ENCODE measurements at places on chromosomes 3 and 15.

GRCh38 chr3:31227131-31227562 is 305.6 kb upstream of the STT3B start:
- no peak for DNase-seq

DNA sequence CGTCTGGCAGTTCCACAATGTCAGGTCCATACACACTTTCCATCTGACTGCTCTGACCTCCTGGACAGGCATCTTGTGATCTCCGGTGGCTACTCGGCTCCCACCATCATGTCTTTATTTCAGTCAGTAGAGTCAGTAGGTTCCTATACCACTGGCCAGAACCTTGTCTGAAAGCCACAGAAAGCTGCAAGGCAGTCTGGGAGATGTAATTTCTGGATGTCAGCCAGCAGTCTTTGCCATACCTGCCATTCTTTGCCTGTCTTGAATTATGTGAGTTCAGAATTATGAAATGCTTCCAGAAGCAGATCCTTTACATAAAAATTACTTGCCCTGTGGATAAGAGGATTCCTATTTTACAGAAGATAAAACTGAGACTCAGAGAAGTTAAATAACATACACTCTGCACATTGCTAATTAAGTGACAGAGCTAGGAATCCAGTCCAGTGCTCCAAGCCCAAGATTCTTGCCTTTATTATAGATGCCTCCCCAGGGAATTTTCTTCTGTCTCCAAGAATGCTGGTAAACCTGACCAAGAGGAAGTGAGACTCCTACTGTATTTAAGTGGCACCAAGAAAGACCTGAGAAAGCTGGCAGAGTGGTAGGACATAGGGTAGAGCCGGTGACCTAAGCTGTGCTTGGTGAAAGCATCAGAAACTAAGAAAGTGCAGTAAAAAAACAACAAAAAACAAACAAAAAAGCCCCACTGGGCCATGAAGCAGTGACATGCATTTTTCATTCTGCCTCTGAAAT is 75.6 kb downstream of the IQCH start:
- no peak for DNase-seq

DNA sequence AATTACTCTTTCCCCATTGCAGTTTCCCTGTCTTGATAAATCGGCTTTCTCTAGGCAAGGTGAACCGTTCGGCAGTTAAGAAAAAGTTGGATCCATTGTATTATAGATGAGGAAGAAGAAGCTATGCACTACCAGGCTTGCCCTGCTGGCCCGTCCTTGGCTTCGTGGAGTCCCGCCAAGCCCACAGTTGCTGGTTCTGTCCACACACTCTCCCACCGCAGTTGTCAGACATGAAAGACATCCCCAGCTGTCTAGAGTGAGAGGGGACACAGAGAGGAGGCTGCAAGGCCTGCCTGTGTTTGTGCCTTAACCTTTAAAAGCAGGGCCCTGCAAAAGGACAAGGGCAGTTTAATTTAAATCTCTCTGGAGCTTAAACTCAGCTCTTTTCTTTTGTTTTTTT is 47.2 kb upstream of the PLCL2 start:
- DNase-seq = no peak

- peak; percentile 15 for DNase-seq
Observed at GRCh38 chr3:43689766-43690399, 855 bp upstream of the ABHD5 start.

- DNase-seq = no peak
Observed at GRCh38 chr3:12968541-12968940, 104.7 kb downstream of the IQSEC1 start.

- DNase-seq = no peak
Observed at GRCh38 chr3:124213641-124214040, 221.7 kb upstream of the ROPN1 start.

GRCh38 chr3:112115161-112115739 is 17.8 kb downstream of the GCSAM start:
- DNase-seq = no peak

GRCh38 chr3:46857485-46858341 is 5.5 kb downstream of the MYL3 start:
- no peak for DNase-seq

DNA sequence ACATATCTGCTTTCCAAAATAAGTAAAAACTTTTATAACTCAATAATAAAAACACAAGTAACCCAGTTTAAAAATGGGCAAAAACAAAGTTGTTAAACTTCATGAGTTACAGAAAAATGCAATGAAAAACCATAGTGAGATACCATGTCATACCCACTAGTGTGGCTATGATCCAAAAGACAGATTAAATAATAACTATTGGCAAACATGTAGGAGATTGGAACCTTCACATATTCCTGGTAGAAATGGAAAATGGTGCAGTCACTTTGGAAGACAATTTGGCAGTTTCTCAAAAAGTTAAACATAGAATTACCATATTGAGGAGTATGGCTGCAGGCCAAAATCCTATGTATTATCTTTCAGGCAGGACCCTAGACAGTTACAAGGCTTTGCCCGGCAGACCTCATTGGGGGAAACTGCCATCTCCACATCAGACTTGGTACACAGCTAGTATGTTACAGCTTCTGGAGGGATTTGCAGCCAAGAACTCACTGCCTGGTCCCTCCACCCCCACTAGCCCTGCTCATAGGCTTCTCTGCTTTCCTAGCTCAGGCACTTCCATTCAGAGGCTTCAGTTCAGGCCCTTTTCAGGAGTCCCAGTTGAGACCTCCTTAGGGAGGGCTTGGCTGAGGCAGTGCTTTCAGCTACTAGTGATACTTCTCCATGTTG is 147.8 kb downstream of the NEK10 start:
- DNase-seq = no peak

- DNase-seq = no peak
Observed at GRCh38 chr3:24756101-24756888, 261.6 kb upstream of the THRB start.

GRCh38 chr15:94970096-94970495 is 738.7 kb downstream of the MCTP2 start:
- DNase-seq = no peak

DNA sequence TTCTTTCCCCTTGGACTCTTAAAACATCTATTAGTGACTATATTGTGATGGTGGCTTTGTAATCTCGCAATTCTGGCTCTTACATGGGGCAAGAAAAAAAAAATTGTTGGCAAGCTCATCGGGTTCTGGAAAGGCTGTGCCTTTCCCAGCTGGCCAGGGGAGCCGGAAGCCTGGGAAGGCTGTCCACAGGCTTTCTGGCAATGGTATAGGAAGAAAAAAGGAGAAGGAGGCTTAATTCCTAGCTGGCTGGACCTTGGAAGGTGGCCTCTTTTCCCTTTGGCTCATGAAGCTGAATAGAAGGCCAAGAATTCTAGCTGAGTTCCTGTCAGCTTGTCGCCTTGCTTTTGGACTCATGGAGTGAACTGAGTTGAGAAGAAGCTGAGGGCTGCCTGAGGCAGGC is 243.5 kb upstream of the SEMA6D start:
- DNase-seq = peak; percentile 10

- no peak for DNase-seq
Observed at GRCh38 chr3:194852831-194853508, 167.3 kb downstream of the FAM43A start.

- no peak for DNase-seq
Observed at GRCh38 chr15:71098920-71099319, 16.4 kb upstream of the THSD4 start.

GRCh38 chr3:4097801-4098200 is 205.4 kb upstream of the SETMAR start:
- no peak for DNase-seq

- no peak for DNase-seq
Observed at GRCh38 chr3:195727606-195728195, 6.9 kb downstream of the MUC20 start.

- no peak for DNase-seq
Observed at GRCh38 chr15:27563765-27564370, 535.2 kb downstream of the OCA2 start.

DNA sequence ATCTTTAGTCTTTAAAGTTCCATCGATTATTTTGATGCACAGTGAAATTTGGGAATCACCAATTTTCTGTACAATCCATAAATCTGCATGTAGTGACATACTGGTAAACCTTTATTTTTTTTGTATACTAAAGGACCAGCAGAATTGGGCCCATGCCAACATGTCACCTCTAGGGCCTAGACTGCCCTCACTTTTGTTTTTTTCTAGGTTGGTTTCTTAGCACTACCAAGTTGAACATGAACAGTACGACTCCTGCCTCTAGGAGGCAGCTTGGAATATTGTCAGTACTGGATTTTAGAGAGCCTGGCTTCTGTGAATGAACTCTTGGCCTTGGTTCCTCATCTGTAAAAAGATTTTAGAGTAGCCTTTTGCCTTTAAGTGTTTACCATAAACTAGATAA is 32.3 kb downstream of the NKIRAS1 start:
- no peak for DNase-seq
